ENCODE measurements at places on chromosomes 3 and 15.

- no peak for DNase-seq
Measured at GRCh38 chr15:74827614-74828013, 1.2 kb downstream of the CPLX3 start.

DNA sequence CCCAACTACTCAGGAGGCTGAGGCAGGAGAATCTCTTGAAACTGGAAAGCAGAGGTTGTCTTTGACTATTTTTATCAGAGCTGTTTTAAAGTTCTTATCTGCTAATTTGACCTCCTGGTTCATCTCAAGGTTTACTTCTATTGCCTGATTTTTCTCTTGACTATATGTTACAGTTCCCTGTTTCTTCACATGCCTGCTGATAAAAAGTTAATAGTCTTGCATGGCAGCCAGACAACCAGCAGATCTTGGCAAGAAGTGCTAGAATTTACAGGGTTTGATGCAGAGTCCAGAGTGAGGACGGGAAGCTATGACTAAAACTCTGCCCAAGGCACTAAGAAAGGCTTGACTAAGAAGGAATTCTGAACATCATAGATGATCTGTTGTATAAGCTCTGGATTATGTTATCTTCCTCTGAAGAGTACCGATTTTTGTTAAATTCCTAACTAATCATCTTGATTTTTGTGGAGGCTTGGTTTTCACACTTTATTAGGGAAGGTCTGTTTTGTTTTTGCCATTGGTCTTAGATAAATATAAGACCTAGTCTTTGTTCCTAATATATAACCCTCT, 85.9 kb downstream of the CHSY1 start:
- no peak for DNase-seq

DNA sequence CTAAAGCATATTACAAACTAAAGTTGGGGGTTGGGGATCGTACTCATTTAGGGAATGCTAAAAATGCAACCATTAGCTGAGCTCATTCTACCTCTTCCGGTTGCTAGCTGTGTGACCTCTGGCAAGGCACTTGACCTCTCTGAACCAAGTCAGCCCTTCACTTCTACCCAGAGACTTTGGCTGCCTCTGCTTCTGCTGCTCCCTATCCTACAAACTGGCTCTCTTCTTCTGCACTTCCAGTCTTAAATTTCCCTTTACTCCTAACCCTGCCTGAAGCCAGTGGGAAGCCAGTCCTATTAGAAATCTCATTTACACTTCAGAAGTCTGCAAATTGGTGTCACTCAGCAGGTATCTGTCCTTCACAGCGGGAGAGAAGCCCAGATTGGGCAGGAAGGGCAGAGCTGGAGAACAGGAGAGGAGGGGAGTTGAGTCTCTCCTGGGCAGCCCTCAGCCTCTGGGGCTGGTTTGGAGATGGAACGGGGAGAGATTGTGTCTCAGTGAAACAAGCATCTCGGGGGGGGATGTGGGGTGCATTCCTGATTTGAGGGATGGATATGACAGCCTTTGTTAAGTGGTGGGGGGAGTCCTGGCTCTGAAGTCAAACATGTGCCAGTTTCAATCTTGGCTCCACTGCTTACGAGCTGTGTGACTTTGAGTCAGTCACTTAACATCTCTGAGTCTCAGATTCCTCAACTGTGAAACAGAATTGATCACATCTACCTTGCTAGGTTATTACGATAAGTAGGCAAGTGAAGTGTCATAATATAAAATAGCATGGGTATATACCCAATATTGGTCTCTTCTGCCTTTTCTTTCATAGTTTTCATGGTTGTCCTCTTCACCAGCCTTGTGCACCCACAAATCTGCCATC, 7.8 kb upstream of the AEN start:
- DNase-seq = no peak

GRCh38 chr3:17394541-17395155, 347.8 kb downstream of the TBC1D5 start:
- no peak for DNase-seq

Measured in activated CD8-positive, alpha-beta memory T cell treated with anti-CD3 and anti-CD28 coated beads for 1 hour (primary cell).